ENCODE measurements at places on chromosomes 1 and 21. TPM values are rescaled to one million over a fixed set of nuclear protein-coding genes. Genes with fewer than 3 reads are reported as not detected.
A peak's percentile ranks its signal among the peaks of the same experiment; 100 is the strongest.

GRCh38 chr1:206723462-206723804 lies 38.7 kb downstream of the MAPKAPK2 start:
- peaks cover 53% of the 10 kb centered on the region for H3K4me1 ChIP-seq
- peaks cover 3% of the 10 kb centered on the region for H3K36me3 ChIP-seq
- H3K27me3 ChIP-seq = no peaks in the 10 kb centered on the region
- no peak for DNase-seq
- H3K4me3 ChIP-seq = no peak overlapping the region

DNA sequence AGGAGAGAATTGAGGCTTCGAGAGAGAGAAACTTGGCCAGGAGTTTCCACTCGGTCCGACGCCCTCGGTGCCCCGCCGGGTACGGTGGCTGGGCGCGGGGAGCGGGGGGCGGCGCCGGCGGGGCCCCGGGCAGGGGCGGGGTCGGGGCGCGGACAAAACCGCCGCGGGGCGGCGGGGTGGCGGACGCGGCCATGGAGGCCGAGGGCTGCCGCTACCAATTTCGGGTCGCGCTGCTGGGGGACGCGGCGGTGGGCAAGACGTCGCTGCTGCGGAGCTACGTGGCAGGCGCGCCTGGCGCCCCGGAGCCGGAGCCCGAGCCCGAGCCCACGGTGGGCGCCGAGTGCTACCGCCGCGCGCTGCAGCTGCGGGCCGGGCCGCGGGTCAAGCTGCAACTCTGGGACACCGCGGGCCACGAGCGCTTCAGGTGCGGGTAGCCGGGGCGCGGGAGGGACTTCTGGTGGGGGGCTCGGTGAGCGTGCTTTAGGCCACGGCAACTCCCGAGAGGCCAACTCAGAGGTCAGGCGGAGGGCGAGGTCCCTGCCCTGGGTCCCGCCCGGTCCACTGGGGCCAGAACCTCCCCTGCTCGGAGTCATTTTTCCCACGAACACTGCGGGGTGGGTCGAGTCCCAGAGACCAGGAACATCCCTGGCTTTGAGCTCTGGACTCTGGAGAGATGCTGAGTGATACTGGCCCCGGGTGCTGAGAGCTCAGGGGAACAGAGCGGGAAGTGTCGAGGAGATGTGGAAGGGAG lies 431 bp downstream of the RAB42 start:
- no peaks in the 10 kb centered on the region for H3K36me3 ChIP-seq
- no peak overlapping the region for H3K27ac ChIP-seq
- H3K4me1 ChIP-seq = peaks cover 8% of the 10 kb centered on the region

DNA sequence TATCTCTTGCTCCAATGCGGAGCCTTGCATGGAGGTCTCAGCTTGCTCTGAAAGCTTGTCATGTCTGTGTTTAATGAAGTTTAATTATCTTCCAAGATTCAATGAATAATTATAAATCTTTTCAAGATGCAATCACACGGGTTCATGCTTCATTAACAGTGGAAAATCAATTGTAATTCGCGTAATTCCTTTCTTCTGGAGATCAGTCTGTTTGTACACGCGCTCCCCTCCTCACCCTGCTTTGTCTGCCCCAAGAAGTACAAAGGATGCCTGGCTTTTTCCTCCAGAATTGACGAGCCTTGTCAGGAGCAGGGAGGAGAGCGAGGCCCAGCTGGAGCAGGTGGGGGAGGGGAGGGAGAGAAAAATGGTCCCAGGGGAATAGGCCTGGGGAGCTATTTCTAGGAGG lies 65.0 kb upstream of the DISP3 start:
- peaks cover 3% of the 10 kb centered on the region for H3K4me1 ChIP-seq
- H3K36me3 ChIP-seq = no peaks in the 10 kb centered on the region
- DNase-seq = no peak
- no peaks in the 10 kb centered on the region for H3K27me3 ChIP-seq
- H3K4me3 ChIP-seq = no peak overlapping the region
- no peak overlapping the region for H3K27ac ChIP-seq

DNA sequence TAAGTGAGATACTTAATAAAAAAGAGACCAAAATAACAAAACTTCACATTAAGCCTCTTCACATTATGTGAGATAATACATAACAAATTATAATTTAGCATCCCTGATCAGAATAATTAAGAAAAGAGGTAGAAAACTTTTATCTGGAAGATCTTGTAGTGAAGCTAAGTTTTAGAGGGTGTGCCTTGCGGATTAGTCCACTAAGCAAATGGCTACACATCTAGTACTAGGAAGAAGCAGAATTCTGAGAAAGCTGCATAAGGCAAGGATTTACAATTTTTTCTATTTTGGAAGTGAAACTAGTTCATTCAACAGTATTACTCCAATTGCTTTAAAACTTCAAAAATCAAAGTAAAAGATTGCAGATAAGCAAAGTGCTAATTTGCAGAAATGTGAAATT lies 3.5 kb downstream of the YOD1 start:
- peaks cover 18% of the 10 kb centered on the region for H3K4me1 ChIP-seq
- H3K27ac ChIP-seq = no peak overlapping the region
- no peak overlapping the region for H3K4me3 ChIP-seq
- H3K36me3 ChIP-seq = no peaks in the 10 kb centered on the region

GRCh38 chr1:20663969-20664715 lies 3.0 kb upstream of the DDOST start:
- H3K27me3 ChIP-seq = no peaks in the 10 kb centered on the region
- H3K4me3 ChIP-seq = no peak overlapping the region
- no peak overlapping the region for H3K27ac ChIP-seq
- no peaks in the 10 kb centered on the region for H3K36me3 ChIP-seq

DNA sequence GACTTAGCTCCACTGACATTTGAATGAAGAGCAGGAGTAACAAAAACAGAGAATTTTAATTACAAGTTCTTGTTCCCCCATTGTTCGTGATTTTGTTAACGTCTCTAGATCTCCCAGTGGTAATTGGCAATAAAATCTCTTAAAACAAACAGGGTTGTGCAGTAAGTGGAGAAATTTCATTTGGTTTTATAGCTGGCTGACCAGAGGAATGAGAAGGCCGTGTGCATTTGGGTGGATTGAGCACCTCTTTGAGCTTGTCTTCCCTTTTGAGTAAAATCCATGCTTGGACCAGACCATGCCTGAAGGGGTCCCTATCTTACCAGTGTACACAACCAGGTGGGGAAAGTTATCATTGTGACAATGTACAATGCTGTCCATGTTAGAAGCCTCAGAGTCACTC lies 137.8 kb downstream of the HIVEP3 start:
- DNase-seq = no peak
- no peak overlapping the region for H3K4me3 ChIP-seq
- peaks cover 13% of the 10 kb centered on the region for H3K4me1 ChIP-seq
- no peaks in the 10 kb centered on the region for H3K27me3 ChIP-seq
- H3K36me3 ChIP-seq = no peaks in the 10 kb centered on the region

DNA sequence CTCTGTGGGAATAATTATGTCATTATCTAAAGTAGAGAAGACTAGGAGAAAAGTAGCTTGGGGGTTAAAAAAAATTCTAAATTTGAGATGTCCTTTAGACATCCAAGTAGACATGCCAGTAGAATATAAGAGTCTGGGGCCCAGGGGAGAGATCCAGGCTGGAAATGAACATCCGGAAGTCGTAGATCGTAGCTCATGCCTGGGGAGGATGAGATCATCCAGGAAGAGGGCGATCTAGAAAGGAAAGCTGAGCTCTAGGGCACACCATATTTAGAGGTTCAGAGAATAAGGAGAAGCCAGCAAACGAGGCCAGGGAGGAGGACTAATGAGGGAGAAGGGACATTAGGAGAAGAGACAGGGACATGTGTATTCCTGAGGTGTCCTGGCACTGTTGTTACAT lies 12.2 kb downstream of the NGF start:
- H3K27me3 ChIP-seq = no peaks in the 10 kb centered on the region
- no peaks in the 10 kb centered on the region for H3K36me3 ChIP-seq
- H3K4me3 ChIP-seq = no peak overlapping the region
- H3K4me1 ChIP-seq = no peaks in the 10 kb centered on the region

- peaks cover 20% of the 10 kb centered on the region for H3K36me3 ChIP-seq
- H3K4me1 ChIP-seq = peaks cover 96% of the 10 kb centered on the region
These were observed 2.1 kb downstream of the SH3BGRL3 start for GRCh38 chr1:26281971-26282370.

- DNase-seq = no peak
- H3K36me3 ChIP-seq = no peaks in the 10 kb centered on the region
- peaks cover 25% of the 10 kb centered on the region for H3K27me3 ChIP-seq
- H3K4me3 ChIP-seq = no peak overlapping the region
These were observed 6.7 kb upstream of the SLC45A1 start for GRCh38 chr1:8311068-8311718.

- no peak overlapping the region for H3K4me3 ChIP-seq
- no peak for DNase-seq
- no peaks in the 10 kb centered on the region for H3K36me3 ChIP-seq
These were observed 57.4 kb upstream of the LBR start for GRCh38 chr1:225485226-225485625.

- peaks cover 2% of the 10 kb centered on the region for H3K27me3 ChIP-seq
- no peak overlapping the region for H3K4me3 ChIP-seq
- H3K27ac ChIP-seq = no peak overlapping the region
- no peaks in the 10 kb centered on the region for H3K36me3 ChIP-seq
These were observed 141.3 kb downstream of the SPATA46 start for GRCh38 chr1:162235241-162235800.

- H3K27ac ChIP-seq = no peak overlapping the region
- DNase-seq = no peak
- H3K36me3 ChIP-seq = no peaks in the 10 kb centered on the region
- H3K4me1 ChIP-seq = peaks cover 9% of the 10 kb centered on the region
- H3K27me3 ChIP-seq = no peaks in the 10 kb centered on the region
These were observed 5.0 kb downstream of the ENTREP3 start for GRCh38 chr1:155250246-155250632.

- DNase-seq = peak; percentile 51
- H3K4me3 ChIP-seq = peak overlapping the region; percentile 79
- H3K27ac ChIP-seq = peak overlapping the region; percentile 92
- no peaks in the 10 kb centered on the region for H3K27me3 ChIP-seq
These were observed 610 bp downstream of the WDR26 start for GRCh38 chr1:224433701-224434672.

DNA sequence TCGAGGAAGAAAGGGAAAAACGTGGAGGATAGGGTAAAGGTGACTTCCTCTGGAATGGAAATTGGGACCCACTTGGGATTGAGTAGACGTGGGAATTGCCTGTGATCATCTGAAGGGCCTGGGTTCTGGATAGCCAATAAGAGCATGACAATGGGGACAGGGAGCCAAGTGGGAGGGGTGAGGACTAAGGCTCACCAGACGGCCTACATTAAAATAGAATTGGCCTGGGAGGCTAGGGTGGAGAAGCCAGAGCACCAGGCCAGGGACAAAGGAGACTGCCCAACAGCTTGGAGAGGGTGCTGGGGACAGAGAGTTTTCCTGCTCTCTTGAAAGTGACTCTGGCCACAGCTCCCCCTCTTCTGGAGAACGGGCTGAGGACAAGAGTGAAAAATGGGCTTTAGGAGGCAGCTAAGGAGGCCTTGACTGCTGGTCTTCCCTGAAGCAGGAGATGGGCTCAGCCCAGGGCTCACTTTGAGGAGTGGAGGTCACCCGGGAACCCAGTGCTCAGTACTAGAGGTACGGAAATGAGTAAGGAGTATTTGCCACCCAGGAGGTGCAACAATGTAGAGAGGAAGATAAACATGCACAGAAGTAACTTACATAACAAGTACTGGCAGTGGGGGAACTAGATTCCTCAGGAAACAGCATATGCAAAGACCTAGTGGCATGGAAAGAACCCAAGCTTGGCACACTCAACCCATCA lies 18.8 kb downstream of the INKA2 start:
- H3K27ac ChIP-seq = no peak overlapping the region
- peaks cover 11% of the 10 kb centered on the region for H3K4me1 ChIP-seq

DNA sequence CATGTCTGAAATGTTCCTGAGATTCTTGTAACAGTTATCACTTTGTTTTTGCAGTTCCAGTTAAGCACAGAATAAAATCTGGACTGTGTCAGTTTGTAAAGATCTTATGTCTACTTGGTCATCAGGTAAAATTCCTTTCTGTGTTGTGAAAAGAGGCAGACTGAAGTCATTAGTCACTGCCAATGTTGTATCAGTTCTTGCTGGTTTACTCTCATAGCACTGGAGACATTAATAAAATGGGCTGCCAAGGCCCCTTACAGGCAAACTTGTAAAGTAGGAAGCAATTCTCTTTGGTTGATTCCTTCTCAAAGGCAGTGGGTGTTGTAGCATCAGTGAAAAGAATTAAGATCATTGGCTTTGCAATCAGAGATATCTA lies 61.4 kb upstream of the ST6GALNAC3 start:
- no peak overlapping the region for H3K4me3 ChIP-seq
- no peak overlapping the region for H3K27ac ChIP-seq
- no peak for DNase-seq
- no peaks in the 10 kb centered on the region for H3K27me3 ChIP-seq

DNA sequence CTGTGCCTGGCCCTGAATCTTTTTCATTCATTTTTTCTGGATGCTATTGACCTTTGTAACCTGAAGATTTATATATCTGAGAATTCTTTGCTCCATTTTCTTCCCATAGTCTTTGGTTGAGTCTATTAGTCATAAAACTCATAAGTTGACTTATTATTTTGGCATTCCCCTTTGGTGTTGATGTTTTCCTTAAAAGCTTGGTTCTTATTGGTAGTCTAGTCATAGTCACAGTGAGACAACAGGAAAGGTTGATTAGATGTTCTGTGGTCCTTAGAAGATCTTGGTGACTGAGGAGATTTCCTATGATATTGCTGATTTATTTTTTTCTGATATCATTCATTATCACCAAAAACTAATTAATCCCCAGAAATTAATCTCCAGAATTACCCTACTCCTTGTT lies 86.2 kb downstream of the PTPRC start:
- H3K27me3 ChIP-seq = no peaks in the 10 kb centered on the region
- peak overlapping the region; percentile 8 for H3K27ac ChIP-seq
- H3K36me3 ChIP-seq = peaks cover 82% of the 10 kb centered on the region
- H3K4me3 ChIP-seq = no peak overlapping the region
- no peak for DNase-seq

- H3K27me3 ChIP-seq = no peaks in the 10 kb centered on the region
- H3K4me1 ChIP-seq = peaks cover 72% of the 10 kb centered on the region
- H3K27ac ChIP-seq = peak overlapping the region; percentile 73
- peak; percentile 36 for DNase-seq
These were observed 2.4 kb downstream of the C2CD4D start for GRCh38 chr1:151837197-151837596.

Gene PKLR
- total RNA-seq = 0.23 TPM

Gene GBP1
- 57.7 TPM for total RNA-seq

Gene XCL1
- total RNA-seq = 5.0 TPM

Gene C1QB
- total RNA-seq = 1.3 TPM

Gene ATP1A2
- total RNA-seq = not detected

Gene RRAGC
- total RNA-seq = 14.8 TPM

Gene ADORA1
- total RNA-seq = not detected

Gene CD1B
- total RNA-seq = not detected

Gene ADAMTS5
- total RNA-seq = not detected

Gene E2F2
- total RNA-seq = 2.5 TPM
